ENCODE measurements at places on chromosomes 13 and 19. TPM values are rescaled to one million over a fixed set of nuclear protein-coding genes. Genes with fewer than 3 reads are reported as not detected.

Gene CLASRP
- 26.3 TPM for total RNA-seq

DNA sequence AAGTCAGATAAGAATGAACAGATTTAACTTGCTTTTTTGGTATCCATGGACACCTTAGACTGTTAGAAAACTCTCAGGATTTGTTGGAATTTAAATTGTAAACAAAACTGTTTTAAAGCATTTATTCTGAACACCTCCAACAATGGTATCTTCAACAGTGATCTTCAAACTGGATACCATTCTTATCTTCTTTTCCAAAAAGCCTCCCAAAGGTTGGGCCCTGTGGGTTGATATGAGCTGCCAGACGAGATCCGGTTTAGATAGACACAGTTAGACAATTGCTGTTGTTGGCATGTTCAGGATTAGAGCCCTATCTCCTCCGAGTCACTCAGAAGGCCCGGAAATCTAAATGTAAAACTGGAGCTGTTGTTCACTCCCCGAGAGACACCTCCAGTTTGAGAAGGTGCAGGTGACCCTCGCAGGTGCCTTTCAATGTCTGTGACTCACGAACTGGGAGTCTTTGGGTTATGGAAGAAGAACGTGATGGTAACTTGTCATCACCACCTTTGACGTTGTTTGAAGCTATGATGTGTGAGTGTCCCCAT, 143.6 kb upstream of the RNF113B start:
- no peak for DNase-seq

GRCh38 chr13:111282997-111283396, 37.4 kb upstream of the TEX29 start:
- DNase-seq, result no peak

Gene ZNF730
- not detected for total RNA-seq

Gene ZNF440
- 4.2 TPM for total RNA-seq

GRCh38 chr13:101291646-101292515, 124.4 kb downstream of the NALCN start:
- DNase-seq, result no peak

DNA sequence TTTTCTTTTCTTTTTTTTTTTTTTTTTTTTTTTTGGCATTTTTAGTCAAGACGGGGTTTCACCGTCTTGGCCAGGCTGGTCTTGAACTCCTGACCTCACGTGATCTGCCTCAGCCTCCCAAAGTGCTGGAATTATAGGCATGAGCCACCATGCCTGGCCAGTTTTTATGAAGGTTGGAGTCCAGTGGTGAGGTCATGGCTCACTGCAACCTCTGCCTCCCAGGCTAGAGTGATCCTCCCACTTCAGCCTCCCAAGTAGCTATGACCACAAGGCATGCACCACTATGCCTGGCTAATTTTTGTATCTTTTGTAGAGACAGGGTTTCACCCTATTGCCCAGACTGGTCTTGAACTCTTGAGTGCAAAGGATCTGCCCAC, 4.2 kb downstream of the SNRPA start:
- no peak for DNase-seq

- DNase-seq, result no peak
Measured at GRCh38 chr13:73571376-73571775, 512.6 kb downstream of the KLF5 start.

DNA sequence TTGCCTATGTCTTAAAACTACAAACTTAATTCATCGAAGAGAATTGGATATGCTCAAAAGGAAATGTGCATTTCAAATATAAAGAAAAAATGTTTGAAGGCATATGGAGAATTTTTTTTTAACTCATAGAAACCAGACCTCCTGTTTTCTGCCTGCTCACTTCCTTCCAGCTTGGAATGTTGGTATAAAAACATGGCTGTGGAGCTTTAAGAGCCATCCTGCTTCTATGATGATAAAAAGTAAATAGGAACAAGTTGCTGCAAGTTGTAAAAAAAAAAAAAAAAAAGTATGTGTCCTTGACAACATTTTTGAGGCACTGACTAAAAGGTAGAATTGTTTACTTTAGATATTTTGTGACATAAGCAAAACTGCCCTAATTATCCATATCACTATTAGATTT, 1230.7 kb downstream of the PCDH9 start:
- DNase-seq, result no peak

DNA sequence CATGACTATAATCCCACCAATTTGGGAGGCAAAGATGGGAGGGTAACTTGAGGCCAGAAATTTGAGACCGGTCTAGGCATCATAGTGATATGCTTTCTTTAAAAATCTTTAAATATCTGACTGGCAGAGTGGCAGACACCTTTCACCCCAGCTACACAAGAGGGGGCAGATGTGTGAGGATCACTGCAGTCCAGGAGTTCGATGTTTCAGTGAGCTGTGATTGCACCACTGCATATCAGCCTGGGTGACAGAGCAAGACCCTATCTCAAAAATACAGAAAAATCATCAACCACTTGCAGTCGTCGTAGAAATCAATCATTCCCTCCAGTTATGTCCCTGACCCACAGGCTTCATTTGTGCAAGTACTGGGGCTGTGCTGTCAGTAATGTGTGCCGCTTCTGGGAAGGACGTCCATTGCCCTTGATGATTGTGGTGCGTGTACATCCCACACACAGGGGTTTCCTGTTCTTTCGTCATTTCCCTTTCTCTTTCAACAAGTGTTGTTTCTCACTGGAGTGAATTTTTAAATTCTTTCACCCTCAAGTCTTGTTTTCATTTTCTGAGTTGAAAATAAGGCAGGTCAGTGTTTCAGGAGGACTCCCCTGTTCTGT, 1.4 kb downstream of the LGALS14 start:
- no peak for DNase-seq

- no peak for DNase-seq
Measured at GRCh38 chr19:23526302-23526701, 131.0 kb upstream of the ZNF91 start.

Gene SRRM5
- 0.32 TPM for total RNA-seq

Gene CYP2A6
- not detected for total RNA-seq

DNA sequence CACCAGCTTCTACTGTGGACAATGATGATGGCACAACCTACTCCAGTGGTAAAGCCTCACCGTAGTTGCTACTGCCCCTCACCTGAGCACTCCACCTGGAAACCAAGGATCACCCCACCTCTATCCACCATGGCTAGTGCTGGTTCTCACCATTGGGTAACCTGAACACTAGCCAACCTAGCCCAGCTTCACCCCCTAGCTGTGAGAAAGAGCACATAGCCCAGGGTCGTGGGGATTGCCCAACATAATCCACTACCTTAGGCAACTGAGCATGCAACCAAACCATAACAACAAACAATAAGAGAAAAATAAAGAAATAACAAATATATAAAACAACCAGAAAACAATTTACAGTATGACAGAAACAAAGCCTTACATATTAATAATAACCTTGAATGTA, 560.1 kb downstream of the DIAPH3 start:
- no peak for DNase-seq

- DNase-seq, result peak; percentile 55
Measured at GRCh38 chr13:99657848-99658260, 156.6 kb downstream of the TM9SF2 start.

- DNase-seq, result no peak
Measured at GRCh38 chr13:43805681-43806128, 18.9 kb upstream of the ENOX1 start.

Gene SBK3
- 2.0 TPM for total RNA-seq

DNA sequence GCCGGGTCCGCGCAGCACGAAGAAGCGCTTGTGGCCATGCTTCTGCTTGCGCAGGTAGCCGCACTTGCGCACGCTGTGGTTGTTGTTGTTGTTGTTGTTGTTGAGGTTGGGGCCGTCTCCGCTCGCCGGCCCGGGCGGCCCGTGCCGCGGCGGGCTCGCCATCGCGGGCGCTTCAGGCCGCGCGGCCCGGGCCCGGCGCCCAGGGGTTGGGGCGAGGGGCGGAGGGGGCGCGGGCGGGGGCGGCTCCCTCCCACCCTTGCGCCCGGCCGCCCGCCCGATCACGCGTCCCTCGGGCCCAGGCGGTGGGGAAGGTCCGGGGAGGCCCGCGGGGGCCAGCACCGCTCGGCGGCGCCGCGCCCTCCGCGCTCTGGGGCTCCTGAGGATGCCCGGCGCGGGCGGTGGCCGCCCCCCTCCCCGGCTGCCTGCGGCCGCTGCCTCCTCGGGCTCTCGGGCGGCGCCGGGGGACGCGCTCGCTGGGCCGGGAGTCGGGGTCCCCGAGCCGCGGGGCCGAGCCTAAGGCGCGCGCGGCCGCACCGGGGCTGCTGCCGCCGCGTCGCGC, 412 bp downstream of the IRS2 start:
- no peak for DNase-seq

Gene SBK2
- total RNA-seq, result 1.6 TPM

Gene PSPN
- total RNA-seq, result 0.51 TPM

DNA sequence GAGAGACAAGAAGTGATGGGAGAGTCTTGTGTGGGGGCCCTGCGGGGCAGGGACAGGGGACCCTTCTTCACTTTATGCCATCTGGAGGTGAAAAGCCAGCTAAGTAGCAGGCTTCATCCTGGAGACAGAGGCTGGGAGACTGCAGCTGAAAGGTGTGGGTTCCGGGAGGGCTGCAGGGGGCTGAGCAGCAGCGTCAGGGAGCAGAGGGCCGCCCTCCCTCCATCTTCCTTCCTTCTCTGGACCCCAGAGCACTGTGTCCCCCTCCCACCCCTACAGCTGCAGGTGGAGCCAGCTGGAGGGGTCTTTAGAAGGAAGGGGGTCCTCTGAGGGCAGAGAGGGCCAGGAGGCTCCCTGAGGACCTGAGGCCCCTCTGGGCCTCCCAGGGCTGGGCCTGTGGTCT, 96.6 kb downstream of the WTIP start:
- DNase-seq, result no peak

Gene PEAK3
- total RNA-seq, result 0.11 TPM

DNA sequence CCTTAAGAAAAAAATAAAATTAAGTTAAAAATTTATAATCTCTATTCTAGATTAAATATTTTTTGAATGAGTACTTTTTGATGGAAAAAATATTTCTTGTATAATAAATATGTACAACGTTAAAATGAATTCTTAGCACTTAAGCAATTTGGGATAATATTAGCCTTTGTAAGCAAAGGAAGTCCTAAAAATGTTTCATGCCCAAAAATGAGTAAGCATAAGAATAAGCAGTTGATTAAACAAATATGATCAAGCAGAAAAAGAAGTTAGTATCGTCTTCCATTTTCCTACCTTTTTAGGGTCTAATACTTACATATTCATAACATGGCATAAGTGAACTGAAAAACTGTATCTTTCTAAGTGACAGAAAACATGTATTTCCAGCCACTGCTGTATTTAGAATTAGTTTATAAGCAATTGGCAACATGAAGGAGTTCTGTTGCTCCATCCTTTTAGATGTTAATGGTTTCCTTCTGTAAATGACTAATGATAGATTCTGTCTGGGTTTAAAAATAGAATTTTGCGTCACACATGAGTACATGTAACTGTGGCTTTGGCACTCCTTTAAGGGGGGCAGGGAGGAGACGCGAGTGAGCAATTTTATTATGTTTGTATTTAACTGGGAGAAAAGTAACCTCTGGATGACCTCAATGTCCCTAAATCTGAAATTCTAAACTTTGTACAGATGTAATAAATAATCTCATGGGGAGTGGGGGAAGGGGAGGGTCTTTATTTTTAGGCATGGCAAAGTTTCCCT, 237.4 kb downstream of the RGCC start:
- DNase-seq, result peak; percentile 80

GRCh38 chr19:6767081-6767356, 216 bp downstream of the SH2D3A start:
- DNase-seq, result no peak
